ENCODE measurements at places on chromosomes 1 and 21. TPM values are rescaled to one million over a fixed set of nuclear protein-coding genes. Genes with fewer than 3 reads are reported as not detected.

DNA sequence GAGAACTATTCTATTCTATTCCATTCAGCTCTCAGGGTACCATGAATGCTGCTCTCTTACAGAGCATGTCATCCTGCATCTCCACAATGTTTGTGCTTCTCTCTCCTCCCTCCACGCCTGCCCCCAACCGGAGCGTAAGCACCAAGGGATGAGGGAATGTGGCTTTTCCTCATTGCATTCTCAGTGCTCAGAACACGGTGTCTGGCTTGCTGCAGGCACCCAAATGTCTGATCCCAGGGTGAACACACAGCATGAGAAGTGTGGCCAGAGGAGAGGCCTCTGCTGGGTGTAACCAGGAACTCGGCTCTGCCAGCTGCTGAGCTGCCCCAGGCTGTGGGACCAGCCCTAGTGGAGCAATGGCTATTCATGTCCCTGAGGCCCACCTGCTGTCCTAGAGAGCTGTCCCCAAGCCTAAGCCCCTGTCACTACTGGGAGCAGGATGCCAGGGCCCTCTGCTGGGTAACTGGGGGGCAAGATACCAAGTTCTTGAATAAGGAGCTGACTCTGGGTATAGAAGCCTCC lies 38.3 kb downstream of the OLFML2B start:
- DNase-seq = no peak

- no peak for DNase-seq
Measured at GRCh38 chr21:45827881-45828579, 153.5 kb upstream of the COL6A1 start.

- DNase-seq = no peak
Measured at GRCh38 chr1:212981025-212981495, 30.7 kb downstream of the VASH2 start.

GRCh38 chr1:206891412-206891811 lies 5.8 kb upstream of the IL24 start:
- DNase-seq = no peak

GRCh38 chr1:181737056-181737455 lies 253.7 kb downstream of the CACNA1E start:
- no peak for DNase-seq

GRCh38 chr1:37171691-37172090 lies 137.4 kb upstream of the GRIK3 start:
- no peak for DNase-seq

GRCh38 chr1:217495249-217495648 lies 135.6 kb downstream of the GPATCH2 start:
- peak; percentile 47 for DNase-seq

GRCh38 chr1:230680300-230681025 lies 33.5 kb downstream of the AGT start:
- DNase-seq = no peak

DNA sequence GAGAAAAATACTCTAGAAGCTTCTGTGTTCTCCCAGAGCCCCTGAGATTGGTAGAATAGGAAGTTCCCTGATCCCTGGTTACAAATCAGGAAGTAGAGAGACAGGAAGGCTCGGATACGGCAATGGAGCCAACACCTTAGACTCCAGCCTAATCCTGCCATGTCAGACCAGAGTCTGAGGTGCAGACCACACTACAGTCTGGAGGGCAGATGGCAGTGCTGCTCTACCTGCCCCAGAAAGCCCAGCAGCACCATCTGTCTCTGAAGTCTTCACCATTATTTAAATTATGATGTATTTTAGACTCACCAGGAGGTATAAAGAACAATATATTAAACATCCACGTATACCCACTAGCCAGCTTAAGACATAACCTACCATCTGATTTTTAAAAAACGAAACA lies 93.0 kb downstream of the MTR start:
- no peak for DNase-seq

DNA sequence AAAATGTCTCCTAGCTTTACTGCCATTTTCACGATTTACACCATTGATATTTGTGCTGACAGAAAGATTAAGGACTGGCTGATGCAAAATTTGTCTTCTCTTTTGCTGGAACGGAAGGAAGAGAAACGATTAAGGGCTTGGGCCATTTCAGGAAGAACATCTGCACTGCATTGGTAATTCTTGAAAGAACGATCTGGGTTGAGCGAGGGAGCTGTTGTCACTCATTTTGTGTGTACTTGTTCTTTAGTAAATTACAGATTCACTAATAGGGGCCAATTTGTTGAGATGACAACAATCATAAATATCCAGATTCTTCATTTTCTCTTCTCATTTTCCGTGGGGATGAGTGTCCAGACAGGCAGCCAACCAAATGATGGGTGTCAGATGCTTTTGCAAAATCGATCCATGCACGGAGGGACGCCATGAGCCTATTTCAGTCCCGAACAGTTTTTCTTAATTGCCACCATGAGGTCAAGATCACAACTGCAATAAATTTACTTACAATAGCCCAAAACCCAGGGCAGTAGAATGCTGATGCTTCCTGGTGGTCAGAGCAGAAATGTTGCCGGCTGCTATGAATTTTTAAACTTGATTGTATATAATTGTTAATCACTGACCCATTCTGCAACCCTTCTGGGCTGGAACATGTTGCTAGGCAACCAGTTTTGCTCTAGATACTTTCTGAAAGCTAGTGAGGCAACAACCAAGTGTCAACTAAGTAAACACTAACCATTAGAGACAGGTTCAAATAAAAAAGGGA lies 132.4 kb upstream of the TIAM1 start:
- DNase-seq = peak; percentile 23

DNA sequence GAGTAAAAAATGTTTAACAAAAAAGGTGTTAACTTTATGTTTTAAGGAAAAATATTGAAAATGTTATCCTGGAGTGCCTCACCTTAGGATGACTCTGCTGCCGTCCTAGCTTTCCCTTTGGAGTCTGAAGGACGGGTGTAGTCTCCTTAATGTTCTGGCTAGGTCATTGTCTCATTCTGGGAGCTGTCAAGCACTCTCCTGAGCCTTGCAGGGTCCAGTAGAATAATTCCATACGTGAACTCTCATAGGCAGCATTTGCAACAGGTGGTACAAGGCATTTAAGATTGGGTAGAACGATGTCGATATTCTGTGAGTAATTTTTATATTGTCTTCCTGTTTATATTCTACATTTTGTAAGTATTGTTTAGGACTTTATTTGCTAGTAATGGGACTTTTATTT lies 283.6 kb upstream of the C1orf105 start:
- DNase-seq = no peak

DNA sequence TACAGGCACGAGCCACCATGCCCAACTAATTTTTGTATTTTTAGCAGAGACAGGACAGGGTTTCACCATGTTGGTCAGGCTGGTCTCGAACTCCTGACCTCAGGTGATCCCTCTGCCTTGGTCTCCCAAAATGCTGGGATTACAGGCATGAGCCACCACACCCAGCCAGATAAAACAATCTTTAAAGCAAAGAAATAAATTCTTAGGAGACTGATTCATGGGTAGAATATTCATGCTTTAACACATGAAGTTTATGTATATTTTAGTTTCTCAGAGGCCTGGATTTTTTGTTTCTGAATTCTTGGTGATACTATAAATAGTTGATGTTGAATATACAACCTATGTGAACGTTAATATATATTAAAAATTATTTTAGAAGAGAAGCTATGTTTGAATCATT lies 127.4 kb upstream of the KIAA1614 start:
- DNase-seq = no peak

GRCh38 chr1:50348449-50349241 lies 74.6 kb downstream of the DMRTA2 start:
- peak; percentile 91 for DNase-seq

- no peak for DNase-seq
Measured at GRCh38 chr1:41414716-41415306, 53.6 kb downstream of the FOXO6 start.

GRCh38 chr1:170672316-170672715 lies 8.4 kb downstream of the PRRX1 start:
- no peak for DNase-seq

DNA sequence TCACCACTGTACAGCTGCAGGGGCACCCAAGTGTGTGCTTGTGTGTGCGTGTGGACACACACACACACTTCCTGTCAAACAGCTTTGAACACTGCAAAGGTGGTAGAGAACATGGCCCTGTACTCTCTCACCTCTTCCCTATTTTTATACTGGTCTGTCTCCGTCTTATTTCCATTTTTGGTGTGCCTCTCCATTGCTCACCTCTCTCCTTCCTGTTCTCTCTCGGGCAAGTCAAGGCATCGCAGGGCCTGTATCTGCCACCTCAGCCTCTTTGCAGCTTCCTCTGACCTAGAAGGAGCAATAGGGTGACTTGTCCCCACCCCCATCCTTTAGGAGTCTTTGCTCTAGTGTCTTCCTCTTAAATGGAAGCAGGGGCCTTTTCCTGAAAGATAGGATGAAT lies 2.2 kb downstream of the SMCP start:
- no peak for DNase-seq

DNA sequence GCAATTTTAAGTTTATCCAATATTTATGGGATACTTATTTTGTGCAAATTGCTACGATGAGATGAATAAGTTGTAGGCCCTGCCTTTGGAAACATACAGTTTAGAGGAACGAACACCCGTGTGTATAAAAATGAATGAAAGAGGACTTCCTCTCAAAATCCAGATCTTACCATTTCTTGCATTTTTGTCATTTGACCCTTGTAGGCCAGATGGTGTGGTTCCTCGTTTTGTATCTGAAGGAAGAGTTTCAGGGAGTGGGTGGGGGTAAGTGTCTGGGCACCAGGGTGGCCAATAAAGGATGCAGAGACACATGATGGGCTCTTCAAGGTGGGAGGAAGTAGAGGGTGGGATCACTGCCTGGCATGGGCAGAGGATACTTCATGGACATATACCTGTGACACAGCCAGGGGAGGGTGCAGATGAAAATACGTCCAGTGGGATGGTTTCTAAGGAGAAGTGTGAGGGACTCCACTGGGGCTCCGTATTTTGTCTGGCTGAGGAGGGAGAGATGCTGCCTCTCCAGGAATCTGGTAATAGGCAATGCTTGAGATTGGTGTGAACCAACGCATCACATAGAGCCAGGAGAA lies 14.4 kb downstream of the MAPKAPK2 start:
- DNase-seq = no peak

- peak; percentile 48 for DNase-seq
Measured at GRCh38 chr1:76285578-76286135, 211.1 kb downstream of the ST6GALNAC3 start.

DNA sequence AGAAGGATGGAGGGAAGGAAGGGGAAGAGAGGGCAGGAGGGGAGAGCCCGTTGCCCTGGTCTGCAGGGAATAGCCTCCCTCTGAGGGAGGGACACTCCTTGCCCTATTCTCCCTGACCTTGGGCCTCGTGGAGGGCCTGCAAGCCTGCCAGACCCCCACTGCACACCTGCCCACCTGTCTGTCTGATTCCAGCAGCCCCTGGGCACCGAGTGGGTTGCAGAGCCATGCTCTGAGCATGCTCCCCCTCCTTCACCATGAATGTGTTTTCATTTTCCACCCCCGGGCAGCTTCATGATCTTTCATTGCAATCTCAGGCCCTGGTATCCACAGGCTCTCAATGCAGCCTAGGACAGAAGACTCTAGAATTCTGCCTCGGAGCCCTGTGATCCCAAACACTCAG lies 5.1 kb upstream of the NPHP4 start:
- DNase-seq = no peak

GRCh38 chr1:80656014-80656636 lies 1144.6 kb upstream of the ADGRL2 start:
- DNase-seq = no peak

- no peak for DNase-seq
Measured at GRCh38 chr1:214472364-214472763, 79.0 kb downstream of the PTPN14 start.

- no peak for DNase-seq
Measured at GRCh38 chr1:107378866-107379265, 238.0 kb downstream of the NTNG1 start.

DNA sequence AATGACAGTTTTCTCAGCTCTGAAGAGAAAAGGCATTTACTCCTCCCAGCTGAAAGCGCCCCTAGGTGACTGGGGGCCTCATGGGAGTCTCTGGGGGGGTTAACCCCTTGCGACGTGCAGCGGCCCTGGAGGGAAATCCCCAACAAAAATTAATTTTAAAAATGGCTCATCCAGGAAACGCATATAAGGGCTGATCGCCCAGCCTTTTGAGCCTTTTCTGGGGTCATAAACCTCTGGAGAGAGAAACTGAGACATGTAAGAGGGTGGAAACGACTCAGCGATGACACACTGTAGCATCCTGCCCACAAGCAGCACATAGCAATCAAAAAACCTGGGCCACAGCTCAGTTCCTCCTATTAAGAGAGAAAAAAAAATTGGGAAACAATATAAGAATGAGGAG lies 20.4 kb upstream of the HPDL start:
- no peak for DNase-seq

- DNase-seq = no peak
Measured at GRCh38 chr1:67393737-67394136, 36.5 kb downstream of the SERBP1 start.

DNA sequence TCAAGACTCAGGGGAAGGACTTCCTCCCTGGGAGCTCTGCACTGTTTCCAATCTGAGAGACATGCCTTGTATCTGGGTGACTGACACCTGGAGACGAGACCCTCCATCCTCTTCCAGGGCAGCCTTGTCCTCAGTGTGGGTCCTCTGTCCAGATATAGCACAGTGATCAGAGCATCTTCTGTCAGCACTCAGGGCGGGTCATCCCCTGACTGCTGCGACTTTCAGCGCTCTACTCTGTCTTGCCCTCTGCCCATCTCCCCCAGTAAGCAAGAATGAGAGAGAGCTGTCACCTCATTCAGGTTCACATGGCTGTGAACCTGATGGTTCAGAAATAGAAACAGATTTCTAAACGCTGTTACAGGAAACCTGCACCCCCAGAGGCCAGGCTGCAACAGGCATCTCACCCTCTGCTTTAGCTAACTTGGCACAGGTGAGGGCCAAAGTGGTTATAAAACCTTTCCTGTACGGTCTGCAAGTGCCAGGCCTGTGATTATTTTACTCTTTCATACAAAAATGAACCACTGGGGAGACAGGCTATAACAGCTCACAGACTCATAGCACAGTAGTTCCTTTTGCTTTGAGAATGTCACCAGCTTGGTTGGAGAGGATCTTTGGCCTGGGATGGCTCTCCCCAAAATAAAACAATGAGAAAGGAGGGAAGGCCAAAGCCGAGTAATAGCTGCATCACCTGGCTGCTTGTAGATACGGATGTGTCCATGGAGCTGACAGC lies 11.4 kb upstream of the TENT5C start:
- DNase-seq = no peak

- DNase-seq = no peak
Measured at GRCh38 chr1:176479971-176480370, 17.0 kb downstream of the PAPPA2 start.

Gene AGMAT
- total RNA-seq = 3.3 TPM

Gene OPRD1
- not detected for total RNA-seq

Gene CD1D
- total RNA-seq = 7.2 TPM

Gene TCHHL1
- total RNA-seq = not detected

Gene EPHA8
- not detected for total RNA-seq

Gene TTC39A
- not detected for total RNA-seq

Gene VASH2
- not detected for total RNA-seq

Gene NOTCH2
- total RNA-seq = 5.4 TPM

Gene FMOD
- total RNA-seq = 3.6 TPM

Gene DYNLT5
- total RNA-seq = not detected

Gene ACTL8
- not detected for total RNA-seq

Gene GFI1
- 10.2 TPM for total RNA-seq
